ENCODE measurements at places on chromosomes 2 and 18. TPM values are rescaled to one million over a fixed set of nuclear protein-coding genes. Genes with fewer than 3 reads are reported as not detected.

- DNase-seq: peak; percentile 20
Measured at GRCh38 chr2:28539118-28539541, 43.3 kb downstream of the PLB1 start.

DNA sequence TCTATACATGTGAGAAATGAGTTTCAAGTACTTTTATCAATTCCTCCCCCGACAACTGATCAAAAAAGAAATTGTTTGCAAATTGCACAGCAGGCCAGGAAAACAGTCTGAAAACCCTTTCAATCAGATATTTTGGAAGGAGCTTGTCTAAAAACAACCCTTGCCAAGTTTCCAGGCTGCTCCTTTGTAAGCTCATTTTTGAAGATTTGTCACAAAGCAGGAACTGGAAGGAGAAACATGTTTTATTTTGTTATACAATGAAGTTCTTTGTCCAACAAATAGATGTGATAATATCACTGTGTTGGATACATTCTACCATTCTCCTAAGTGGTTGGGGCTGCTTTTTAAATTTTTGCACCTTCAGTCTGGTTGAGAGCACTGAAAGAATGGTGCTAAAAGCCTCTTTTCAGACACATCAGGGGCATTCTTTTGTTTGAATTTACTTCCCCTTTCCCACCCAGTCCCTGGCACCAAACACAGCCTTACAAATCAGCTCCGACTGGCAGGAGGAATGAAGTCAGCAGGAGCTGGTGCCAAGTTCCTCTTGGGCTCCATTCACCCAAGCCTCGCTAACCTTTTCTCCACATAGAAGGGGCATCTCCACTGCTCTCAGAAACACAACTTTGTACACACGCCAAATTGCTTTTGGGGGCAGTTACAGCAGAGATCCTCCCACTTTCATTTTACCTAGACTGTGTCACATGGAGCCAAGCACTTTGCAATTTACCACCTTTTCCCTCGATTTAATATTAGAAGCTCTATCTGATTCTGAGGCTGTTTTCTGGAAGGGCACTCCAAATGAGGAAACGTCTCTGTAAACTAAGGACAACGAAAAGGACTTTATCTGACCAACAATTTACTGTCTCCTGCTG is 88.0 kb downstream of the C1D start:
- DNase-seq: peak; percentile 94

The FMNL2 gene
- 150 TPM for total RNA-seq

GRCh38 chr18:58476516-58477256 is 152.2 kb downstream of the ALPK2 start:
- no peak for DNase-seq

- DNase-seq: peak; percentile 23
Measured at GRCh38 chr2:69645031-69645431, 1.5 kb upstream of the AAK1 start.

- DNase-seq: peak; percentile 17
Measured at GRCh38 chr2:132479155-132479554, 62.5 kb downstream of the GPR39 start.

- DNase-seq: no peak
Measured at GRCh38 chr18:25735459-25735858, 355.0 kb downstream of the SS18 start.

DNA sequence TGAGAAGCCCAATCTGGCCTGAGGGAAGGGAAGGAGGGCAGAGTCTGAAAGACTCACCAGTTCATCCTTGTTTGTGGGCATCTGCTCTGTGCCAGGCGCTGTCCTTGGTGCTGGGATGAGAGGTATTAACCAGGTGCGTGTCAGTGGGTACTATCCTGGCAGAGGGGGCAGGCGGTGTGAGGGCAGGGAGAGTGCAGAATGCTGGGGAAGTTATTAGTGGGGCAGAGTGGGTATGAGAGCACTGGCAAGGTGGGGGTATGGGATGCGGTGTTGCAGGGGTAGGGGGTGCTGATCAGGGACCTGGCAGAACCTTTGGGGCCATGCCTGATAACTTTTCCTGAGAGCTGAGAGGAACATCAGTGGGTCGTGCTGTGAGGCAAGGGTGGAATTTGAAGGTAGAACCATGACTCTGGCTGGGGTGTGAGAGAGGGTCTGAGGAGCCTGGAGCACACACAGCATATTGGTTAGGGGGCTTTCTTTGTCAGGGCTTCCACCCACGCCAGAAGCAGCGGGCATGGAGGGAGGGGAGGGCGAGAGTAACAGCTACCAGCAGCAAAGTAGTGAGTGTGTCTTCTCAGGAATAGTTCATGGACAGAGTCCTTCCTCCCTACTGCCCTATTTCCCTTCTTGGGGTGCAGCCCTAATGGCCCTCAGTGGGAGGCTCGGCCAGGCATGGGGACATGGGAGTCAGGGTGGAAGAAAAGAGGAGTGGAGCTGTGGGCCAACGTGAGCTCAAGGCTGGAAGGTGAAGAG is 290.7 kb downstream of the CYP26B1 start:
- DNase-seq: no peak

- no peak for DNase-seq
Measured at GRCh38 chr18:14928396-14928795, 180.4 kb downstream of the ANKRD30B start.

The SERPINB12 gene
- total RNA-seq: not detected

- DNase-seq: peak; percentile 8
Measured at GRCh38 chr18:72107647-72108383, 436.3 kb downstream of the CBLN2 start.

The SP5 gene
- total RNA-seq: 0.99 TPM

GRCh38 chr2:11738589-11739436 is 7.6 kb upstream of the LPIN1 start:
- no peak for DNase-seq

DNA sequence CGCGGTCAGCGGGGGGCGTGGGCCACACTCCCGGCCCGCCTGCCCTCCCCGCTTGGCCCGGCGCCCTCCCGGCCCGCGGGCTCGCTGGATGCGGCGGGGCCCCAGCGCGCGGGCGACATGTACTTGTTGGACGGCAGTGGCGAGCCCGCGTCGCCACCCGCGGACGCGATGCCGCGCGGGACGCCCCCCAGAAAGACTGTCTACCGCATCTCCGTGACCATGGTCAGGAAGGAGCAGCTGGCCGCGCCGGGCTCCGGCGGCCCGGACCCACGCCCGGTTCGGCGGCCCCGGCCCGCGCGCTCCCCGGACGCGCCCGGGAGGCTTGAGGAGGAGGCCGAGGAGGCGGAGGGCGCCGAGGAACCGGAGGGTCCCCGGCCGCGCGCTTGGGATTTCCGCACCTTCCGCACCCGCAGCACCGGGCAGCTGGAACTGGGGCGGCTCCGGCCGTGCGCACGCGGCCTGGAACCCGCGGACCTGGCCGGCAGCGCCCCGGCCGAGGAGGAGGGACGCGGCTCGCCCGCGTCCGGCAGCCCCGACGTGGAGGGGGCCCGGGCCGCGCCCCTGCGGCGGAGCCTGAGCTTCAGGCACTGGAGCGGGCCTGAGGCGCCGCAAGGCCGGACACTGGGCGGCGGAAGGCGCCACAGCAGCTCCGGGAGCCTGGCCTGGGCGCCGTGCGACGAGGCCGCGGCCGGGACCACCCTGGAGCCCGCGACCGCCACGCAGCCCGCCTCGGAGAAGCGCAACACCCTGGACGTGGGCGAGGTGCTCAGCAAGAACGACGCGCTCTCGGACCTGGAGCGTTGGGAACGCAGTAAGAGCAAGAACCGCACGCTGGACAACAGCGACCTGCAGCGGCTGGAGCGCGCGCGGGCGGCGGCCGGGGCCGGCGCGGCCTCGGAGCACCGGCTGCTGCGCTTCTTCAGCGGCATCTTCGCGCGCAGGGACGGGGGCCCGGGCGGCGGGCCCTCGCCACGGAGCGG is 176.4 kb downstream of the AGAP1 start:
- peak; percentile 47 for DNase-seq

The ERFE gene
- total RNA-seq: 0.79 TPM

DNA sequence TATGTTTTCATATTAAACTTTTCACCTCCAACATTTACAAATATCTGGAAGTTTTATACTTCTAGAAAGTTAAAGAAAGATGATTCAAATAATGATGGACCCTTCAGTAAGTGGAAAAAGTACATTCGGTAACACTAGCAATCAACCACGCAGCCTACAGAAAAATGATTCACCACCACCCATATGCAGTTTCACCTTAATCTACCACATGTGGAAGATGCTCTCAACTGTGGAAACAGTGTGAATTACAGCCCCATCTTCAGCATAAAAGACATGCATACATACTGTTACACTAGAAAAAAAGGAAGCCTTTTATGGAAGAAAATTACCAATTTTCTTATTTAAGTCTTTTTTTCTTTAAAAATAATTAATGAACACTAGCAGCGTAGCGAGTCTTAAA is 1.1 kb downstream of the SLC38A11 start:
- DNase-seq: no peak

DNA sequence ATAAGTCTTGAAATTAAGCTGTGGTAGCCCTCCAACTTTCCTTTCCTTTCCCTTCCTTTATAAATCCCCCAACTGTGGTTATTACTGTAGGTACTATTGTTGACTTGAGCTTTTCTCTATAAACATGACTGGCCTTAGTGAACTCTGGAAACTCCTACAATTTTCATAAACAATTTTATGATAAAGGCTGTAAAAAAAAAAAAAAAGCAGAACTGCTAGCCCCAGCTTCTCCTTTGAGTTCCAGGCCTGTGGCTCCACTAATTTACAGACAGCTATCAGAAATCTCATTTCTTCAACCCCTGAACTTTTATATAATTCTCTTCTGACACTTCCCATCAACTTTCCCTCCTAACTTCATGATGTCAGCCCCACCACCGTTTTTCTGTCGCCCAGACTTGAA is 174.3 kb downstream of the IKZF2 start:
- DNase-seq: no peak

DNA sequence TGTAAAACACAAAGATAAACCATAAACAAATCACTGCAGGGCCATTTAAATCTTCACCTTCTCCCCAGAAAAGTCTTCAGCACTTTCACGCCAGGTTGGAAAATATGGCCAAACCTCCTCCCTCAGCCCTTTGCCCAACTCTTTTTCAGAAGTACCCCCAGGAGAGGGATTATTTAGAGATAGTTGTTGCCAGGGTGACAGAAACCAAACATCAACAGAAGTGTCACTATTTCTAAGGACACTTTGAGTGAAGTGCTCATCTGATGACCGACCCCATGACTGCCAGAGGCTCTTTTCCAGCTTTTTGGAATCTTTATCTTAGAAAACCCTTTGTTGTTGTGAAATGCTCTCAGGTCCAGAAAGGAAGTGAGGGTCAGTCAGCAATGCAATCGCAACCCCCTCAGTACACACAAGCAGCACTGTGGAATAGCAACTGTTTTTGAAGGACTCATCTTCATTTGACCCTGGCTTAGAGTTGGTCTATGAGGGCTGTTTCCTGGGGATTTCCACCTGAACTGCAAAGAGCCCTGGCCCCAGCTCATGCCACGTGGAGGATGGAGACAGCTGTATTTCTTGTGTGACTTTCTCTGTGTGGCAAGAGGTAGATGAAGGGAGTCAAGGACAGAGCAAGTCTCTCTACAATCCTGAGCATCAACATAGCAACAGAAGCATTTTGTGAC is 114.0 kb upstream of the STON1 start:
- peak; percentile 24 for DNase-seq

DNA sequence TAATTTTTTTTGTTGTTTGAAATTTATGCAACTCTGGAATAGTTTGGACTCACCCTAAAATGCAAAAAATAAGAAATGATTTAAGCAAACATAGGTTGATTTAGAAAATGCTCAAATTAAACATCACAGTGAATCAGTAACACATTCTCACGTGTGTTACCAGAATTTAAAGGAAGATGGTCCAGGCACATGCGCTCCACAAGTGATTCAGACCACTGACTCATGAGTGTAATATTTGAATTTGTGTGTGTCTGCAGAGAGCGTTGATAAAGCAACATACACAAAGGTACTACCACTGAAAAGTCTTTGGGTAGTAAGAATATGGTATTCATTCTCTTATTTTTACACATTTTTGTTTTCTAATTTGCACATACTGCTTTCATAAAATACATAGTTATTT is 7.9 kb downstream of the SS18 start:
- DNase-seq: no peak

The ERBB4 gene
- total RNA-seq: 41.7 TPM

The DOK1 gene
- total RNA-seq: 7.5 TPM

DNA sequence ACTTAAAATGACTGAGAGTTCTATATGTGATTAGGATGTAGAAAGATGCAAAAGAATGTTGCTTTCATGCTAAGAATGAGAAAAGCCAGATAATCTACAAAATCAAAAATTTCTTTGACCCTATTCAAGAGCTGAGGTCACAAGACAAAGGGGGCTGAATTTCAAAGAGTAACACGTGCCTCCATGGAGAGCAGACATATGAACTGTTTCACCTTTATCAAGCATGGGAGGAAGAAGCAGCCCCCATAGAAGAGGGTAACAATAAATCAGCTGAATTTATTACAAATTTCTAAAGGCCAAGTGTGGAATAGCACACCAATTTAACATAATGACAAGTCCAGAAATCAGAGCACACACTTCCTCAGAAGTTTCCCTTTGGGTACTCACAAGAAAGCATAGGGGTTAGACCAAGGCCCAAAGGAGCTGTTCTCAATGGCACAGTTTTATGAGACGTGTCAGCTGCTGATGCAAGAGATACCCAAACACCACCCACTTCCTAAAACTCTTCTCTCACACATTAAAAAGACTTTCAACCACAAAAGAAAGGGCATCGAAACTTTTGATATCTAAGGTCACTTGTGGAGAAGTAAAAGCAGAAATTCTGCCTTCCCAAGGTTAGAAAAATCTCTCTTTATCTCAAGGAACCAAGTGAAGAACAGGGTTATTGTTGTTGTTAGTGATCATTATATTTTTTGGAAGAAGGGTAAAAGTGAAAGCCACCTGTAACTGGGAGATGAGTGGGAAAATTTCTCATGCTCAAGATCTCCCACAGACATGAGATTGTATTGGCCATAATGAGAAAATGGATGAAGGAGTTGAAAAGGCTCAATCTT is 950.1 kb downstream of the TRIB2 start:
- DNase-seq: no peak

GRCh38 chr2:12081481-12082210 is 335.2 kb downstream of the LPIN1 start:
- DNase-seq: no peak

DNA sequence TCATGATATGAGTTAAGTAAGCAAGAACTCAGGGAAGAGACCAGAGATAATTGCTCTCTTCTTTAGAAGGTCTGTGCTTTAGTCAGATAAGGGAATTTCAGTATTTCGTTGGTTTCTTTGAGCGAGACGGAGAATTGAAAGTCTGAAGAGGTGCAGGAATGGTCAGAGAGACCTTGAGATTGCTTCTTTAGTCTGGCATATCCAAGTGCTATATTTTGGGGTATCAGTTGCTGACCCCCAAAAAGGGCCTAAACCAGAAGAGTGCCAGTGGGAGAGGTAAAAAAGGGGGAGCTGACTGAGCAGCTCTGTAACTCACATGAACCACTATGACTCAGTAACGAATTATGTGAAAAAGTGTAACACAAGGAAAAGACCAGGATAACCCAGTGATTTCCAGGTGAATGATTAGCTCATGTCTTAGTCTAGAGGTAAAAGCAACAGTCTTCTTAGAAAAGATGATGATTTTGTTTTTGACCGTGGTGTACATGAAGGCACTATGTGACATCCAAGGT is 932.9 kb downstream of the TDRD15 start:
- no peak for DNase-seq

The CNRIP1 gene
- 55.9 TPM for total RNA-seq

- DNase-seq: no peak
Measured at GRCh38 chr2:203869223-203870042, 1.9 kb downstream of the CTLA4 start.

The PLA2R1 gene
- total RNA-seq: 30.9 TPM

The AKAIN1 gene
- total RNA-seq: 0.77 TPM
